AG20443 (cell line): ENCODE measurements at places on chromosomes 16 and 17.

DNA sequence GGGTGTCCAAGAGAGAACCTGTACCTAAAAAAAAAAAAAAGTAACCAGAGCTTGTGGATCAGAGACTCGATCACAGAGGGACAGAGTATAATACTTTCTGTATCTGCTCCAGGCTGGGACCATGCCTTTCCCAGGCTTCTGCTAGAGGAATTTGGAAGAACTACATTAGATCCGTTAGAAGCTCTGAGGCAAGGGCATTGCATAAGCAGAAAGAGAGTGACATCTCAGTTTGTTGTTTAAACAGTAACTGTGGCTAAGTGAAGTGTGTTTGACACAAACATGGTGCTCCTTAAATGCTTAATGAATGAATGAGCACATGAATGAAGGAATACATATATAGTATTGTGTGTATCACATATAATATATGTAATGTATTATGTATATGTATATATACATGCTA lies 131.2 kb downstream of the HS3ST3B1 start:
- DNase-seq = no peak

GRCh38 chr17:6780886-6781285 lies 4.9 kb downstream of the FBXO39 start:
- no peak for DNase-seq

- DNase-seq = no peak
Observed at GRCh38 chr17:61394630-61395408, 4.8 kb upstream of the TBX2 start.

DNA sequence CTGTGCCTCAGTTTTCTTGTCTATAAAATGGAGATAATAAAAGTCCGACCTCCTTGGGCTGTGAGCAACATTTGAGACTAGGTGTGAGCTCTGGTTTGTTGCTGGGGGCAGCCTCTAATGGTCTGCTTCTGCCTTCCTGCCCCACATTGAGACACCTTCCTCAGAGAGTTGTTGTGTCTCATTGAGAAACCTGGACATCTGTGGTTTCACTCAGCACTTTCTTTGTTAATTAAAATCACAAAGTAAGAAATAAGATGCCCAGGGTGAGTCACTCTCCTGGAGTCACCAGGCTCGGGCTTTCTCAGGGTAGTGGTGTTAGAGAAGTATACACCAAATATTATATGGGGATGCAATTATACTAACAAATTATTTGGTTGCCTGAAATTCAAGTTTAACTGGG lies 389.2 kb upstream of the SALL1 start:
- DNase-seq = peak; percentile 42

- peak; percentile 90 for DNase-seq
Observed at GRCh38 chr17:27494192-27495091, 38.2 kb downstream of the KSR1 start.

DNA sequence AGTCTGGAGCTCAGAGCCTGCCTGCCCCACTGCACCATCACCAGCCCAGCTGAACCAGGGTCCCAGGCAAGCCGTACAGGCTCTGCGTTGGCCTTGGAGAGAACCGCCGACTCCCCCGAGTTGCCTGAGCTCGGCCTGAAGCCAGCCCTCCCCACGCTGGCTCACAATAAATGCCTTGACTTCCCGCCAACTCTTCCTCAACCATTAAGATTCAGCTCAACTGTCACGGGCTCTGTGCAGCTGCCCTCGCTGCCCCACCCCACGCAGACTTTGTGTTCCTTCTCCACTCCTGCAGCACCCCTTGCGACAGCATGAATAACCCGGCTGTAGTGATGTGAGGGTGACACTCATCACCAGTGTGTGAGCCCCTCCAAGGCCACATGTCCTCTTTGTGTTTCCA lies 4.8 kb upstream of the QPRT start:
- no peak for DNase-seq

DNA sequence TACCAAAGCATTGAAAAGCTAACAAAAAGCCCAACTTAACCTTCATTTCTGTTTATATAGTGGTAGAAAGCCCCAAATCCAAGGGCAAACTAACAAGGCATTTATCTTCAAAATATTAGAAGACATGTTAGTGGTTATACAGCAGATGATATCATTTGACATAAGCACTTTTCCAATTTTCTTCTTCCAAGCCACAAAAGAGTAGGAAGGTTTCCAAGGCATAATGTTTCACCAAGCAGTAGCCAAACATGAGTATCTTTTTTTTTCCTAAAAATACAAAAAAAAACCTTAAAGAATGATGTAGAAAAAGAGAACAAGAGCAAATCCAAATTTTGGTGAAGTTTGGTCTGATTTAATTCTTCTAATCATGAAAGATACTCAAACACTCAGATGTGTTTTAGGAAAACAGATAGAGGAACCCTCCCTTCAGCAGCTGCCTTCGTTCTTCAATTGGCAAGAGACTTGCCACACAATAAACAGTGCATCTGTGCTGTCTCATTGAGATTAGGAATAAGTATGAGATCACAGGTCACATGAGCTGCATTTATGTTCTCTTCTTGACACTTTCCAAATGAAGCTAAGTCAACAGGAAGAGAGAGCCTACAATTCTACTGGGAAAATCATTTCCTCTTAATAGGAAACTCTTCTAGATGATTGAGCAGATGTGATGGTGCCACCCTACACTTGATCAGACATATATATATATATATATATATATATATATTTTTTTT lies 106.7 kb downstream of the TTC19 start:
- peak; percentile 38 for DNase-seq

GRCh38 chr16:50731130-50731988 lies 10.5 kb upstream of the CYLD start:
- no peak for DNase-seq

DNA sequence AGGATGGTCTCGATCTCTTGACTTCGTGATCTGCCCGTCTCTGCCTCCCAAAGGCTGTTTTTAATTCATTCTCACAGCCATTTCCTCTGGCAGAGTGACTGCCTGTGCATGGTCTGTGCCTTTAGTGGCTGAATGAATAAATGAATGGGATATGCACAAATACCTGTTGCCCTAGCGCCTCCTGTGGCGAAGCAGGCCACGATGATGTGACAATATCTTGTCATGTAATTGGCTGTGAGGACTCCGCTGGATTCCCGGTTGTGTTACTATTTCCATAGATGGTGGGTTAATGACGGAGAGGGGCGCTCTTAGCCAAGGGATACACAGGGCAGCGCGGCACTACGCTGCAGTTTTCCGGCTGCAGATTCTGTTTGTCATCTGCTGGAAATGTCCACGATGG lies 26.8 kb upstream of the ENDOV start:
- no peak for DNase-seq

- no peak for DNase-seq
Observed at GRCh38 chr16:50531359-50531758, 16.8 kb upstream of the NKD1 start.

- no peak for DNase-seq
Observed at GRCh38 chr17:9329251-9329921, 246.2 kb downstream of the STX8 start.

GRCh38 chr16:88469615-88470395 lies 16.7 kb downstream of the ZFPM1 start:
- no peak for DNase-seq

DNA sequence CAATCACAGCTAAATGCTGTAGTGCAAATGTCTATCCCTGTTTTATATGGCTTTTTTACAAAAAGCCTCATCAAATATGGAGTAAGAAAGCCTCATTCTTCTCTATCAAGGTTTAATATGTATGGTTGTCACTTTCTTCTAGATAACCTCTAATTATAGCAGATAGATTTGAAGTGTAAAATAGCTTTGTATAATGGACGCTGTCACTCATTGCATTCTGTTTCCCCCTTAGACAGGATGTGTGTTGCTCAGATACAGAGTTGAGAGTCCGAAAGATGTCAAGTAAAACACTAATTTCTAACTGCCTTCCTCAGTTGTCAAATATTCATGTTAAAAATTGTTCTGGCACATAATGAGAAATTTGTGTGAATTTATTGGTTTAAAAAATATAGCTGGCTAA lies 88.0 kb downstream of the NLK start:
- no peak for DNase-seq

DNA sequence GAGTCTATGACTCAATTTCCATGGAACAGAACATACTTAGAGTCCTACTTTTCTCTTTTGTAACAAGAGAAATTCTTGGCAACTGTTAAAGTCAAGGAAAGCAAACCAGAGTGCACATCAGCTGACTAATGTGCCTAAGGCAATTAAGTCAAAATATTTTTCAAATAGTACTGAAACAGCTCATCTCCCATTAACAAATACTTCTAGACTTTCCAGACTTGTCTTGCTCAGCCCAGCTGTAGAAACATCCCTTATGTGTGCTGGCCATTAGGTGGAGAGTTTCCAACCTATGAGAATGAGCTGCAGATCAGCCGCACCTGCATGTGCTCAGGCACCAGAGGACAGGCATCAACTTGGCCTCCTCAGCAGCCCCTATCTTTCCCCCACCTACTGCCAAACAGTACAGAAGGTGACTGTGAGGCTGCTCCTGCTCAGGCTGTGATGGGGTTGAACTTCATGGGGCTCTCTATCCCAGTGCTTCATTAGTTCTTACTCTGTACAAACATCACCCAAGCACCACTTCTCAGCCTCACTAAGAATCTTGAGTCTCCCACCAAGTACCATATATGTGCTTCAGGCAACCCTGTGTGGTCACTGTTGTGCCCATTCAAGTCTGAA lies 32.2 kb downstream of the TEX2 start:
- peak; percentile 81 for DNase-seq

- DNase-seq = no peak
Observed at GRCh38 chr17:11330826-11331225, 89.8 kb downstream of the SHISA6 start.

- DNase-seq = no peak
Observed at GRCh38 chr17:4870855-4871254, 28.5 kb upstream of the C17orf107 start.

DNA sequence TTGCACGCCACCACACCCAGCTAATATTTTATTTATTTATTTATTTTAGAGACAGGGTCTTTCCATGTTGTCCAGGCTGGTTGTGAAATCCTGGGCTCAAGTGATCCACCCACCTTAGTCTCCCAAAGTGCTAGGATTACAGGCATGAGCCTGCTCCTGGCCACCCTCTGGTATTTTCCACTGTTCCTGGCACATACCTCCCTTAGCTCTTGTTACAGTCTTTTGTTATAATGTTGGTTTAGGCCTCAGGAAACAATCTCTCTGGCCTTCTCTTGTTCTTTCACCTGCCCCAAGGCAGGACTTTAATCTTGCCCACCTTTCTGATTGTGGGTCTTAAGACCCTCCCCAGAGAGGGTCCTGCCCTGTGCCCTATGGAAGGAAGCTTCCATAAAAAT lies 3.6 kb upstream of the CYTH1 start:
- no peak for DNase-seq

DNA sequence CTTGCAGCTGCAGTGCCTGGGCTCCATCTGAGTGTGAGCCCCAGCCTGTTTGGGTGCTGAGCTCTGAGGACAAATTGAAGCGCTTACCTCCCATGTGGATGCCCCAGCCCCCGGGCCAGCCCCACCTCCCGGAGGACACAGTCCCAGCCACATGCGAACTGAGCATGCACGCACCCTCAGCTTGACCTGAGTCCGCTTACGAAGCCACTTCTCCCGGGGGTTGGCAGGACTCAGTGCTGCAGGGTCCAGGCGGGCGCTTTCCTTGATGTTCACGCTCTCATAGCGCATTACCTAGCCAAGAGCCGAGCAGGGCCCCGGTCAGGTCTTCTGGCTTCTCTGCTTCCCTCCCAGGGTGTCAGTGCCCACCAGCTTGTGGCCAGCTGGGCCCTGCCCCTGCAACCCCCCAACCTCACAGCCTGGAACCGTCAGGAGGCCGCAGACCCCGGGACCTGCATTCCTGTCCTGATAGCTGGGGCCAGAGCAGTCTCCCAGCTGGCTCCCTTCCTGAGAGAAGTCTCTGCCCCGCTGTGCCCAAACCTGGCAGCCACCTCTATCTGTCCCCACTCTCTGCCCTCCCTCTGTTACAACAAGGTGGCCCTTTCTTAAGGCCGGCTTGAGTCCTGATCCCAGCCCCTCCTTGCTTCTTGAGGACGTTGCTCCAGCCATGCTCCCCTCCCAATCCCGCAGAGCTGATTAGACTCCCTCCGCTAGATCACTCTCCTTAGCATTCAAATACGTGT lies 24.0 kb downstream of the PIMREG start:
- DNase-seq = no peak

DNA sequence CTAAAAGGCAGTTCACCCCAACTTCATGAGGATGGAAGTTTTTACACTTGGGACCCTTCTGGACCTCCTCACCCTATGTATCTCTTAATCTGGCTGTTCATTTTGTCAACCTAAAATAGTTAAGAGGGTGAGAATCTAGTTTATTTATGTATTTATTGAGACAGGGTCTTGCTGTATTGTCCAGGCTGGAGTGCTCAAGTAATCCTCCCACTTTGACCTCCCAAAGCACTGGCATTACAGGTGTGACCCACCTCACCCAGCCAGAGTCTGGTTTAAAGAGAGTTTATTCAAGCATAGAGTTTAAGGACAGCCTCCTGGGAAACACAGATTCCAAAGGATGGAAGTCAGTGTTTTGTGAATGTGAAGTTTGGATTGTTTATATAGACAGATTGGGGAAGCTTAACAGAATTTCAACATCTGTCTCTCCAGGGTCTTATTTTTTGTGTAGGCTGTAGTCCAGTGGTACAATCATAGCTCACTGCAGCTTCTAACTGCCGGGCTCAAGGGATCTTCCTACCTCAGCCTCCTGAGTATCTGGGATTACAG lies 8.0 kb upstream of the APPBP2 start:
- no peak for DNase-seq

GRCh38 chr17:33169580-33170285 lies 123.4 kb downstream of the ASIC2 start:
- DNase-seq = peak; percentile 79

GRCh38 chr17:33334703-33335102 lies 41.6 kb upstream of the ASIC2 start:
- no peak for DNase-seq

DNA sequence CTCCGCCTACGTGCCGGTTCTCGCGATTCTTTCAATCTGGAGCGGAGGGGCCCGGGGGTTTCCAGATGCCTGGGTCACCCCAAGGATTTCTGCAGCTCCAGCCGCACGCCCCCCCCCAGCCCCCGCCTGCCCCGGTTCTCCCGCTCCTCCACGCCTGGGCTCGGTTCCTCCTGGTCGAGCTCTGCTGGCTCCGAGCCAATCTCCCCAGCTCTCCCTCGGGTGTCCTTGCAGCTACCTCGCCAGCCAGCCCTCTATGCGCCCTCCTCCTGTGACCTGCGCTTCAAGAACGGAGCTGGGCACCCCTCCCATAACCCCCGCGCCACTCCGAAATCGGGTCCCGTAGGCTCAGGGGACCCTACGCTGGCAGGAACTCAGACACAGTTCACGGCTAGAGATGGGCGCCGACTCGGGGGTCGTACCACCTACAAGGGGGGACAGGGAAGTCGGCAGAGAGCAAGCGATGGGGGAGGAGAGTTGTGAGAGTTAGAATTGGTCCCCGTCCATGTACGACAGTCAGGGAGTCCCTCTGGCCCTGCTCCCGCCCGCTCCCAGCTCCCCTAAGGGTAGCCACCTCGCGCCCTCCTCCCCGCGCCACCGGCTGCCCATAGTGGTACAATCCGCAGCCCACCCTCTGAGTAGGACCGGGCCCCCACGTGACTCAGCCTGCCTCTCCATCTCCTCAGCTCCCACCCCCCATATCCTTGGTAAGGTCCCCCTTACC lies 961 bp downstream of the FGF11 start:
- no peak for DNase-seq
